ENCODE measurements at places on chromosomes 4 and X. TPM values are rescaled to one million over a fixed set of nuclear protein-coding genes. Genes with fewer than 3 reads are reported as not detected.

Gene ADH5
- 68.6 TPM for total RNA-seq

Gene LDOC1
- 1.0 TPM for total RNA-seq

Gene BEND2
- not detected for total RNA-seq

Gene SSX2B
- total RNA-seq: not detected

Gene TEX13C
- total RNA-seq: not detected

Gene WDR1
- total RNA-seq: 57.3 TPM

Gene CT45A10
- total RNA-seq: not detected

Gene PRSS12
- 0.09 TPM for total RNA-seq

Gene RBMX2
- 9.2 TPM for total RNA-seq

Gene NFKB1
- 22.4 TPM for total RNA-seq

Gene COX18
- total RNA-seq: 7.4 TPM

DNA sequence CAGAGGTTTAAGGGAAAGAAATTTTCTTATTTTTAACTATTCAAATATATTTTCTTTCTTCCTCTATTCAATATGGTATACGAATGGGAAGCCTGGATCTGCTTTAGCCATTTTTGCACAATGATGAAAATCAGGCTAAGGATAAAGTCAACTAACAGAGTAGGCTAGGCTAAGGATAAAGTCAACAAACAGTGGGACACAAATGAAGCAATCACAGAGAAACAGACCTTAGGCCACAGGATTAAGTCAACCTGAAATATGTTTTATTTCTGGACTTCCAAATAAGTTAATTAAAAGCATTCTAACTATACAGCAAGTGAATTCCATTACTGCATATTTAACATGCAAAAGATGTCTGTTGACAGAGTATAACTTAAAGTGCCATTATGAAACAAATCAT, 17.0 kb downstream of the DYNLT3 start:
- DNase-seq: no peak

GRCh38 chrX:64782923-64783322, 193.3 kb downstream of the ZC4H2 start:
- no peak for DNase-seq

DNA sequence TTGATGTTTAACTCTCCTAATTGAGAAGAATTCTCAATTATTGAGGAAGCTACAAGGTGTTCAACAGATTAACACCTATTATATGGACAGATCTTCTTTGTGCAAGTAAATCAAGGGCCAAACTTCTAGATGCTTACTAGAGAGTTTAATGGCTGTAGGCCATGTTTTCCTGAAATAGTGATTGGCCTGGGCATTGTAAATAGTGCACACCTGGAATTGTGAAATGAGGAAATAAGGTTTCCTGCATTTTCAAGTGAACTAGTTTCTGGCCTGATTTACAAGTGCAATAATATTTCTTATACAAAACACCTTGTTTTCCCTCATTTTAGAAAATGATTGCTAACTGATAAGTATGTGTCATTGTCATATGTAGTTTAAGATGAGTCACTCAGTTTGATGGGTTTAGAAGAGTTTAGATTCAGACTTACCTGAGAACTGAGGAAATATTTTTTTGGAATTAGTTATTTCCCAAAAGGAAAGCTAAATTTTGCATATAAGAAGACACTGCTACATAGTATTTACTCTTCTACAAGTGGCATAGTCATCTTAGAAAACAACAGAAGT, 21.2 kb downstream of the AFF1 start:
- no peak for DNase-seq

- DNase-seq: no peak
These were observed 17.0 kb upstream of the TMEM154 start for GRCh38 chr4:152696764-152697261.

- DNase-seq: no peak
These were observed 67.9 kb downstream of the AFF1 start for GRCh38 chr4:87002682-87003043.

DNA sequence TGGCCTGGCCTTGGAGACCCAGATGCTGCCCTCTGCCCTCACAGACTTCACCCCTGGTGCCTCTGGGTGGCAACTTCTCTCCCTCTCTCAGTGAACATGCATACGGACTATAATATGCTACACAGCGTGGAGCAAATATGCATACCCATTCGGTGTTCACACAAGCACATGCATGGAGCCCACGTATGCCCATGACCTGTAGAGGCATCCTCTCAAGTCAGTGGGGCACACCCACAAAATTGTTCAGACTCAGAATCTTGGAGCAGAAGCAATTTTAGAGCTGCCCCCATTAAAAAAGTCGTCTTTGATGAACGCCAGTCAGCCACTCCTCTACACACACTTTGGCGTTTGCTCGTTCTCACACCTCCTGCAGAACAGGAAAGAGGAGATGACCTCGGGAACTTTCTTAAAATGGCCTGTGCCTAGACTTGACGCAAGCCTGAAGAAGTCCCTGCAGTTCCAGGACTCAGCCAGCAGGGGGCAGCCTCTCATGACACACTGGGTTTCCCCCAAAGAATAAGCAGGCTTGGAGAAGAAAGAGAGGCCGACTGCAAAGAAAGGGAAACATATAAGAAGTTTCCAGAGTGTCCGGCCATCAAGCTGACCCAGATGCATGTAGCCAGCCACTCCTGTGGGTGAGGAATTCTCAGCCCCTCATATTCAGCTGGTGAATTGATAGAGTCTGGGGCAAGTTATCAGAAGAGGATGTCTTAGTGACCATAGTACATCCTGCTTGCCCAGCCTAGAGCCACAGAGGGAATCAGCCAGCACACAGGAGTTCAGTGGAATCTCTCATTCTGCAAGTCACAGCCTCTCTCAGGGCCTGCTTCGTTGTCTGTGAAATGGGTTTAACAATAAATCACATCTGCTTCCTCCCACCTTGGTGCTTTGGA, 17.3 kb downstream of the APLN start:
- DNase-seq: peak; percentile 30

DNA sequence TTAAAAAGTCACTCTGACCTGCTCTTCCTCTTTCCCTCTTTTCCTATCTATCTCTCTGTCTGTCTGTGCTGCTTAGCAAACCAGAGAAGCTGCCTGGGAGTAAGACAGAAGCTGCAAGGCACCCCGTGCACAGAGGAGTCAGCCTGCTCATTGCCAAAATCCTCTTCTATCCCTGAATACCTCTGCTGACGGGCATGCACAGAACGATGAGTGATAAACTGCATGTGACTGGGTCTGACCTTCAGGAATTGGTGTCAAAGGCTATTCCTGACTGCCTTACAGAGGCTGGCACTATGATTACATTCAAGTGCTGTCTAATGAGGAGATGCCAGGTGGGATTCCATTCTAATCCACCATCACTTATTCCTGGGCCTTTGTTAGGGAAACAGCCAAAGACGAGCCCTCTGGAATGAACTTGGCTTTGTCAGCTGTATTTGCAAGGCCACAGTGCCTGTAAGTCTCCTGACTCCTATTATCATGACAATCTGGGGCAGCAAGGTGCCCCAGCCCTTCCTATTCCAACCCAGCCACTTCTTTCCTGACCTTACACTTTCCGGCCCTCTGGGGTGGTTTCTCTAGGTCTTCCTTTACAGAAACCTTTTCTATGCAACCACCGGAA, 45.4 kb upstream of the CTAG2 start:
- DNase-seq: no peak

GRCh38 chrX:66892004-66892403, 253.1 kb upstream of the EDA2R start:
- no peak for DNase-seq

GRCh38 chr4:177033632-177034031, 240.9 kb upstream of the VEGFC start:
- DNase-seq: no peak

GRCh38 chr4:39263895-39264294, 81.6 kb downstream of the WDR19 start:
- DNase-seq: no peak

GRCh38 chr4:186192066-186192612, 772 bp downstream of the CYP4V2 start:
- no peak for DNase-seq

GRCh38 chrX:136318156-136318555, 17.4 kb downstream of the ADGRG4 start:
- DNase-seq: no peak

GRCh38 chr4:36209941-36210649, 34.2 kb downstream of the ARAP2 start:
- no peak for DNase-seq

DNA sequence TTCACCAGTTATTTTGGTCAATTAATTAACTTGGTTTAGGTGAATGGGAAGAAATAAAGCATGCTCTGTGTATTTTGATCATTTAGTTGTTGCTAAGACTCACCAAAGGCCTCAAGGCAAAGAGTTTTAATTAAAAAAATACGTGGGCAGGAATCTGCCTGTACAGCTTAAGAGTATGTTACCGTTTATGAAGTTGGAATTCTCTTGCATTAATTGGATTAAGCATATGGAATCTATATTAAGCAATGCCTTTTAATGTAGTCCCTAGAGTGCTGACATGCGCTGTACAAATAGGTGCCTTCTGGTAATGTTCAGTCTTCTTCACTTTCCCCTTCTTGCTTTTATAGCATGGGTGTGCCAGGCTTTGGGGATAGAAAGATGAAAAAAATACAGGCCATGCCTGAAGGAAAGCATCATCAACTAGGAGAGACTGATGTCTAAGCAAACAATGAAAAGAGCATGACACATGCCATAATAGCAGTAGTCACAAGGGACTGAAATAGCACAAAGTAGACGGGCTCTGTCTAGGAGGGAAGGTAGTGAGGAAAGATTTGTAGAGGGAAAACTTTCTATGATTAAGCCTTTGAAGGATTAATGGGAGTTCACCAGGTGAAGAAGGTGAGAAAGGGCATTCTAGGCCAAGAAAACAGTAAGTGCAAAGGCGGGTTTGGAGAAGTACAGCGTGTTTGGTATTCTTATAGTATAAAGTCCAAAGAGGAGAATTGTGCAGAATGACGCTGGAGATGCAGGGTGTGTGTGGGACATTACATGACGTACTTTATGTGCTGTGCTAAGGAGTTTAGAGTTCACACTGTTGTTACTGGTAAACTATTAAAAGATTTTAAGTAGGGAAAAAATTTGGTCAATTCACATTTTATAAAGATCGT, 226.1 kb upstream of the ANXA3 start:
- no peak for DNase-seq

DNA sequence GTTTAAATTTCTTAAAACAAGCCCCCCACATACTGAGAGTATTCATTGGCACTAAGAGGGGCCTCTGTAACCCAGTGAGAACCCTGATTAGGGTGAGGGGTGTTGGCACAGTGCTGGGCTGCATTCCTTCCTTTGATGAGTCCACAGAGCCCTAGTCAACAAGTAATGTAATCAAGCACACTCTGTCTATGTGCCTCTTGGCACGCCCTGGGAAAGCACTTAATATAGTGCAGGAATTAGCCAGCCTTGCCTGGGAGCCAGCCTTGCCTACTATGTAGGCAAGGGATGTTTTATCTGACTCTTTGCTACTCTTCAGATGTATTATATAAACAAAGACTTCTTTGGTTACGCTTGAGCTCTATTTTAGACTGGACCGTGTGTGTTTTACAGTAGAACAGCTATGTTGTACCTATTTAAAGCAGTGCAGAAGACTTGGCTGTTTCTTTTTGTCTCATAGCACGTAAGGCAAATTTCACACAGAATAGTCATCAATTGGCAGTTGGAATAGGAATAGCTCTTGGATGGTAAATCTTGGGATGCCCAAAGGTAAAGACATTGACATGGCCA, 64.3 kb downstream of the FRAS1 start:
- DNase-seq: peak; percentile 69

DNA sequence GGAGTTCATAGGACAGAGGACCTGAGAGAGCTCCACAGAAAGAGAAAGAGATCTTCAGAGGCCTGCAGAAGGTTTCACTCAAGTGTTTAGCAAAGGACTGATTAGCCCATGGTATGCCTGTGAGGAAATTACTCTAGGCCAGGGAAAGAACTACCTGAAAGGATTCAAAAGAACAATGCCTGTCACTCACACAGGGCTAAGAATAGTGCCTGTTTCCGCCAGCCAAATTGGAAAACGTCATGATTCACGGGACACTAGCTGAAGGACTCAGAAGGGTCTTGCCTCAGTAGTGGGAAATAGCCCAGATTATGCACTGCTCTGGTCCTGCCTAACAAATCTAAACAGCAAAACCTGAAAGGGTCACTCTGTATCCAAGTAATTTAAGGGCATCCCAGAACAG, 21.1 kb downstream of the SYTL4 start:
- DNase-seq: no peak

- no peak for DNase-seq
These were observed 102.1 kb downstream of the UCHL1 start for GRCh38 chr4:41358647-41359421.

- DNase-seq: peak; percentile 34
These were observed 130.1 kb upstream of the TECRL start for GRCh38 chr4:64539234-64539849.

GRCh38 chrX:150731795-150732194, 38.6 kb downstream of the MTMR1 start:
- peak; percentile 25 for DNase-seq

- DNase-seq: no peak
These were observed 137.8 kb downstream of the RAPGEF2 start for GRCh38 chr4:159240687-159241086.

DNA sequence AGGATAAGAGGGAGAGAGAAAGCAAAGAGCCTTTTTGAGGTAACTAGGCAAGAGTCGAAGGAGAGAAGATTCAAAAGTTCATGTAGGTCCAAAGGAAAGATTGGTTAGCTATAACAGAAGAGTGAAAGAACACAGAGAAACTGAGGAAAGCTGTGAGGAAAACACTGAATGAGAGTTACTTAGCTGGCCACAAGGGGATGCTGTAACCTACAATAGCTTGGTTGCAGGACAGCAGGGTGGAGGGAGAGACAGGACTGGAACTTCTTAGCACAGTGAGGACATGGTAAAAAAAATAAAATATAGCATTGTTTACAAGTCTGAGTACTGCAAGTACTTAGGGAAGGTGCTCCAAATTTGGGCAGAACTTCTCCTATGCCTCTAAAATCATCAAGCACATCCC, 48.3 kb downstream of the RAI2 start:
- DNase-seq: no peak

DNA sequence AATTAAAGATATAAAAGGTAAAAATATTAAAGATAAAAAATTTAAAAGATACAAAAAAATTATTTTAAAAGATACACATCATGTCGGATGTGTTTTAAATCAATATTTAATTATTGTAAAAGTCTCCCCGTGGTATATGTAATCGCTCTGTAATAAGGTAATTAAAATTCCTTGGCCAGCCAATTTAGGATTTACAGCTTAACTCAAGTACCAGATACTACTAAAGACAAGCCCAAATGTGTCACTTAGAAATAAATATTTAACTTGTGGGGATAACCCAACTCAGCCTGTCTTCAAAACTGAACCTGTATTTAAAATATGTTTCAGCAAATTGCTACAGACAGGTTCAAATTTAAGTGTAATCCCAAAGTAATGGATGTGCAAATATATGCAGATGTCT, 56.0 kb downstream of the GPR82 start:
- DNase-seq: no peak

DNA sequence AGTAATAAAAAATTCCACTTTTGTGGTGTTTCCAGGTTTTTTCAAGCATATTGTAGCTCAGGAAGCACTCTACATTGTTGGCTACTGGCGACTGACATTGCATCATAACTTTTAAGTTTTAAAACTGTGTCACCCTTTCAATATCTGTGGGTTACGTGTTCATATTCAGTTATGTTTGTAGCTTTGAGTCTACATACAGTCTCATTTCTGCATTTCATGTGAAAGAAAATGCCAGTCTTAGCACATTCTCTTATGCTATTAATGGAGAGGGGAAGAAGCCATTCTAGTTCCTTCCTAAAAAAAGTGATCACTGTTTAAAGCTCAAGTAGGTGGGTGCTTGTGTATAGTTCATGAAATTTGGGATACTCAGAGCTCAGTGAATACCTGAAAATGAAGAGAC, 38.1 kb downstream of the DIAPH2 start:
- DNase-seq: no peak

- no peak for DNase-seq
These were observed 9.1 kb downstream of the ZCCHC4 start for GRCh38 chr4:25321703-25322102.

- DNase-seq: no peak
These were observed 1.0 kb downstream of the LRP2BP start for GRCh38 chr4:185394568-185395237.

Data from gastrocnemius medialis (tissue), 4 donors.